ENCODE measurements at places on chromosomes 7 and 10.
A peak's percentile ranks its signal among the peaks of the same experiment; 100 is the strongest.

GRCh38 chr10:24694086-24694485 lies 29.6 kb downstream of the ARHGAP21 start:
- DNase-seq = no peak

GRCh38 chr7:1696671-1697498 lies 26.8 kb downstream of the ELFN1 start:
- no peak for DNase-seq

DNA sequence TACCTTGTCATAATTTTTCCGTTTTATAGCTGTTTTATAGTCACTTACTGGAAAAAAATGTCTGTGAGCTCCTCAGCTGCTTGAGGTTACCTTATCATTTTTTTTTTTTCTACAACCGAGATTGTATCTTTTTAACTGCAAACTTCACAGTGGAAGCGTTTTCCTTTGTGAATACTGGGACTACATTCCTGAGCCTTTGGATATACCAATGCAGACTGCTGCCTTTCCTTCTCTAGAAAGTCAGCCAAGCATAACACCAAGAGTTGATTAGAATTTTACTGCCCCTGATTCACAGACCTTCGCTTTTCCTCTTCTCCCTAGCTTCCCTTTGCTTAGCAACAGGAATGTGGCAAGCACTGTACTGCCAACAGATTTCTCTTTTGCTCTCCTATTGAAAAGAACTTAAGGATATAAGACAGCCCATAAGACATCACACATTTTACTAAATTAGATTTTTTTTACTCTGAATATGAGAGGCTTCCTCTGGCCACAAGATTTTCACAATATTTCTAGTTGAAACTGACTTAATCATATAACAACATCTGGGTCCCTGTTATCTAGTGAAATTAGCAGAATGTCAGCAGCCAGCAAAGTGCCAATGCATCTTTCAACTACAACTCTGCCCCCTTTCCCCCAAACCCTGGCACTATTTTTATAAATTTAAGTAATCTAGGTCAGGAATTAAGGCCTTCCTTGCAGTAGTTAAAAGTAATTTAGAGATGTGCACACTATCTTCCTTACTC lies 170.6 kb downstream of the PRKG1 start:
- no peak for DNase-seq

- DNase-seq = no peak
Observed at GRCh38 chr10:125248489-125248888, 88.1 kb upstream of the CTBP2 start.

- no peak for DNase-seq
Observed at GRCh38 chr7:151595702-151596350, 76.1 kb upstream of the RHEB start.

DNA sequence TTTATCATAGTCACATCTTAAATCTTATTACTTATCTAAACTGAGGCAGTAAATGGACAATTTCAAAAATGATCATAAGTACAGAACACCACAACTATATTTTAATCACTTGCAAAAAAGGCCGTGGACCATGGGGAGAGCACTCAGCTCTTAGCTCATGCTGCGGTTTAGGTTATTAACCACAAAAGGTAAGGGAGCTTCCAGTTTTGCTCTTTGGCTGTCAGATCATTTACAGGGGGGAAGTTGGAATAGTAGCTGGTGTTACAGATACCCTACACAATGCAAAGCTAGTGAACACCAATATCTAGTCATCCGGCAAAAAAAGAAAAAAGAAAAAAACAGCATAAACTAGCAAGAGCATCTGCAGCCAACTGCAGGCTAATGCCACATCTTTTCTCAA lies 147.0 kb downstream of the BBS9 start:
- no peak for DNase-seq

DNA sequence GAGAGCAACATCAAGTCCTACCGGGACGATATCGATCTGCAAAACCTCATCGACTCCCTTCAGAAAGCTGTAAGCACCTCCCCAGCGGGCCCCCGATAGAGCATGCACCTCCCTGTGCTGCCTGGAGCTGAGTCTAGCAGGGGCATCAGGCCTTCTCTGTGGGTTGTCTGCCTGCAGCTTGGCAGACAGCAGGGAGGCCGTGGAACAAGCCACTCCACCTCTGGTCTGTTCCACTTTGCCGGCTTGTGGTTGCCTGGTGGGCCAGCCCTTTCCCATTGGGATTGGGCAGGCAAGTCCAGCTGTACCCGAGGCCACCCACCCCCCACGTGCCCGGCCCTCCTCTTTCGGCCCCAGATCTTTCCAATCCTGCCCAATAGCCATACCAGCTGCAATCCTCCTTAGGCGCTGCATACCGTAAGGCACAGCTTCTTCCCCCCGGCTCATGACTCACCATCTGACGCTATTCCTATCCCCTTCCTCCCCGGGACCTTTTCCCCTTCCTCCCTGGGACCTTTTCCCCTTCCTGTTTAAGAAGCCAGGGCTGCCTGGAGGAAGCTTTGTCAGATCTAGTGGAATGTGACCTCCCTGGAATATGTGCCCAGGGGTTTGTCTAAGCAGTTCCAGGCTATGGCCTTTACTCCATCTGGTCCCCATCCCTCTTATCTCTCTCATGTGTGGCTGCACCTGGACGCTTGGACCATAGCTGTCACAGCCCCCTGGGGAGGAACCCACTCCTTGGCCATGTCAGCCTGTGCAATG lies 28.1 kb upstream of the SH2D4B start:
- no peak for DNase-seq

DNA sequence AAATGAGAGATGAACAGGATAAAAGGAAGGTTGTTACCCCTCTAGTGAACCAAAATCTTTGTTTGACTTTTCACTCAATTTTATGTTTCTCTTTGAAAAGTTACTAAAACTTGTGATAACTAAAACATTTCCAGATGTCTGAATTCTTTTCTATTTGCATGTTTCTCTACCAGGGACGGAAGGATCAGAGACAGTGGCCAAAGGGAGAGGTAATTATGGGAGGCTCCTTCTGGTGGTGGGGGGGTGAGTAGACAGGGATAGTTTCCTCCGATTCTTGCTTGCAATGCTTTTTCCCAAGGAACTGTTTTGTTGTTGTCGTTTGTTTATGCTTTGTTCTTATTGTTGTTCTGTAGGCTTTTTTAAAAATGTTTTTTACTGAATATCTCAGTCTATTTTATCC lies 374.8 kb downstream of the INHBA start:
- no peak for DNase-seq

- DNase-seq = no peak
Observed at GRCh38 chr10:48813291-48813690, 126.3 kb downstream of the LRRC18 start.

- DNase-seq = peak; percentile 43
Observed at GRCh38 chr7:17690030-17690429, 250.3 kb downstream of the SNX13 start.

DNA sequence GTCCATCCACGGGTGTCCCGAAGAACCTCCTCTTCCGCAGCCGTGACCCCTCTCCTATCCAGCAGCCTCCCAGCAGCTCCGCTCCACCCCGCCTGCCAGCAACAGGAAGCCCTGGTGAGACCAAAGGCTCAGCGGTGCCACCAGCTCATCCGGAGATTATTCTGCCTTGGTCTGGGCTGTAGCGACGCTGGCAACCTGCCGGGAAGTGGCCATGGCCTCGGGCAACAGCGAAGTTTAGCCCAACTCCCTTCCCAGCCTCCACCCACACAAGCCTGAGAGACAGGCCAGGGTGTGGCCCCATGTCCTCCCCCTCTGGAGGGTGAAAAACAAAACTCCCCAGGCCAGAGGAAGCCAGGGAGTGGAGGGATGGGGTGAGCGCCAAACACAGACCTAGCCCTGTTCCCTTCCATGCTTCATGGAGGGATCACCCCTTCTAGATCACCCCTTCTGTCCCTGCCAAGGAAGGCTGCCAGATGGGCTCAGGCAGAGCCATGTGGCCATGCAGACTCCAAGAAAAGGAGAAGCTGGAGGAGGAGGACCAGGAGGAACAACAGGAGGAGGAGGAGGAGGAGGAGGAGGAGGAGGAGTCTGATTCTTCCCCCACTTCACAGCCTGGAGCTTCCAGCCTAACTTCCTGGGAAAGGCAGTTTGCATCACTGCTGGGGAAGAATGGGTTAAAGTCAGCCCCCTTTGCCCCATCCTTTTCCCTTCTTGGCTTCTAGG lies 918 bp downstream of the CALHM2 start:
- peak; percentile 64 for DNase-seq

DNA sequence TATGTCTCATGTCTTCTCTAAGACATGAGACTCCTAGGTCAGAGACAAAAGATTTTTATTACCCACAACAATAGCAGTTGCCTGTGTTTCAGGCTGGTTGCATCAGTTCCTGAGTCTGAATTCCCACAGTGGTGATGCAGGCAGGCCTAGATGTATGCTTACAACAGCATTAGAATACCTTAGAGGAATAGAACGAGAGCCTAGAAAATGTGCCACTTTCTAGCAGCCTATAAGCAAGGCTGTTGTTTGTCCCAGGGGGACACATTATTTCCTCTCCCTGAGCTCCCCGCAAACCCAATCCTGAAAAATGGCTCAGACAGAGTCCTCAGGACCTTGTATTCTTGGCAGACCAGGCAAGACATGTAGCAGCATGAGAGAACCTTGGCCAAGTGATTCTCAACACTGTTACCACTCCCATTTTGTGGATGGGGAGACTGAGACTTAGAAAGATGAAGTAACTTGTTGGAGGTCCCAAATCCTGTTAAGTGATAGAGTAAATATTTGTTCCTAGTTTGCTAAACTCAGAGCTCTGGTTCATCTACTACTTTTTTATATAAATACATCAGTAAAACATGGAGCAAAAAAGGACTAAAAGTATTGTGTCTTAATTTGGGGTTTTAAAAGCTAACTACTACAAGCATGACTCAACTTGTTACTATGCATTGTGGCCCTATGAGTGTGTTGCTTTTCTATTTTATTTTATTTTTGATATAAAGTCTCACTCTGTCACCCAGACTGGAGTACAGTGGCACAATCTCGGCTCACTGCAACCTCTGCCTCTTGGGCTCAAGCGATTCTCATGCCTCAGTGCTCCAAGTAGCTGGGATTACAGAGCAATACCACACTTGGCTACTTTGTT lies 14.2 kb downstream of the VTI1A start:
- DNase-seq = peak; percentile 58

DNA sequence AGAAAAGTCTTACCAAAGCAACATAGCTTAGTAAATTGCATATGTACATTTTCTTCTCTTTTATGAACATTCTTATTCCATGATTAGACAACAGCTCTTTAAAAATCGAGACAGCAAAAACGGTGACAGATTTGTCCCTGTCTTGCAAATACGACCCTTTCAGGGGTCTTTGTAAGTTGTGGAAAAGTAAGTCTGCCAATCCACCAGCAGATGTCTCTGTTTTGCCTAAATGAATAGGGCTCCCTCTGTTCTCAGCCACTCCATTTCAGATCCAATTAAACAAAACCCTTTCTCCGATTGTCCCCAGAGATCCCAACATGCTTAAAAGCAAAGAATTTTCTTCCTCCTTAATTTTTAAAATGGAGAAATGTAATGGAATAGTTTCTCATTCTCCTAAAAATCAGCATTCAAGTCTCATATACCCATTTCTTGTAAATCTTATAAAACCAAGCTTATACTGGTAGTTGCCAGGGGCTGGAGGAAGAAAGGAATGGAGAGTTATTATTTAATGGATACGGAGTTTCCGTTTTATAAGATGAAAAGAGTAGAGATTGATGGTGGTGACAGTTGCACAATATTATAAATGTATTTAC lies 61.0 kb upstream of the NFE2L3 start:
- peak; percentile 81 for DNase-seq

- no peak for DNase-seq
Observed at GRCh38 chr7:1475393-1475792, 16.1 kb upstream of the MICALL2 start.

- DNase-seq = peak; percentile 96
Observed at GRCh38 chr7:106346678-106347217, 62.0 kb upstream of the NAMPT start.

- no peak for DNase-seq
Observed at GRCh38 chr7:144032516-144032915, 16.2 kb upstream of the OR2A5 start.

GRCh38 chr10:132520177-132520811 lies 17.3 kb upstream of the INPP5A start:
- no peak for DNase-seq

All from SW480 (cell line).